HT-29 (cell line): ENCODE measurements at places on chromosomes 2 and 18.

- DNase-seq: no peak
Measured at GRCh38 chr2:232886176-232886575, 16.1 kb downstream of the SNORC start.

DNA sequence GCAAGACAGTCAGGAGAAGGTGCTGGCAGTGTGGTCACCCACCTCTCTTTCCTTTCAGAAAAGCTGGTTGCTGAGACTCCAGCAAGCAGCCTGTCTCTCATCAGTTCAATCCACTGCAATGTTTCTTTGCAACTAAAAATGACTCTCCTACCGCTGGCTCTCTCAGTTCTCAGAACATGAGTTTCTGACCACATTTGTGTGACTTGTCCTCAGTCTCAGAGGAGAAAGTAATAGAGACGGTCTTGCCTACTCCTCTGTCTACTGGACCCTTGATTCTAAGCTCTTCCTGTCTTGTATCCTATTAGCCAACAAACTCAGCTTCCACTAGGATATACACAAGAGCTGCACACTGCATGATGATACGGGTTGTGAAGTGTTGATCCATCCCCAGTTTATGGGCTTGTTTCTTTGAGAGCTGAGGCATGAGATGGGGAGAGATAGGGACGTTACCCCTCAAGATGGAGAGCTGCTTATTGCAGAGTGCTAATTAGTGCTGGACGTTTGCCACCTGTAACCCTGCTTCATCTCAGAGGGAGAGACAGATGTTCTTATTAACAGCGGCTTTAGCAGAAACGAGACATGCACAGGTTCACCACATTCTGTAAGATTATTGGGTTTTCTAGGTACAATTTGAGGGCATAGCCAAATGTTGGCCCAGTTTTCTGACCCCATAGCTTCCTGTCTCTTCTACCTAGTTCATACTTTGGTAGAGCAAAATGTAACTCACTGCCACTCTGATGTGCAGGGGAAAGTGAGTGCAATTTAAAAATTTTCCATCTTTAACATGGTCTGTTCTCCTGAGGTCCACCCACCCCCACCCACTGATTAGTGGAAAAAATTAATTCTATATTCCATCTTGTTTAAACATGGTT is 32.4 kb upstream of the YWHAQ start:
- DNase-seq: no peak

DNA sequence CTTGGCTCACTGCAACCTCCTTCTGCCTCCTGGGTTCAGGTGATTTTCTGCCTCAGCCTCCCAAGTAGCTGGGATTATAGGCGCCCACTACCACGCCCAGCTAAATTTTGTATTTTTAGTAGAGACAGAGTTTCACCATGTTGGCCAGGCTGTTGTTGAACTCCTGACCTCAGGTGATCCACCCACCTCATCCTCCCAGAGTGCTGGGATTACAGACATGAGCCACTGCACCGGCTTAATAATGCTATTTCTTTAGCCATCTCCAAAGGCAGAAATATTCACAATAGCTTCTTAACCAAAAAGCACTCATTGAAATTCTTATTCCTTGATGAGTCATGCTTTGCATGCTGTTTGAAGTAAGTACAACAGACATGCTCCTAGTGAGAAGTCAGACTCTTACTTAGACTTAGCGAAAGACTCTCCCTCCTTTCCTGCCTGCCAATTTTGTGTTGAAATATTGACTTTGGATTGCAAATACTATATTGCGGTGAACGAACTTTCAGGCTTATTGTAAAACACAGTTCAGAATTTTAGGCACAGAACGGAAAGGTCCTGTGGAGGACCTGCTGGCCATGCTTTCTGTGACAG is 4.4 kb downstream of the ACTR3 start:
- peak; percentile 33 for DNase-seq

GRCh38 chr2:37985333-37985732 is 60.2 kb downstream of the RMDN2 start:
- no peak for DNase-seq

- no peak for DNase-seq
Measured at GRCh38 chr18:54981076-54981475, 21.8 kb upstream of the CCDC68 start.

DNA sequence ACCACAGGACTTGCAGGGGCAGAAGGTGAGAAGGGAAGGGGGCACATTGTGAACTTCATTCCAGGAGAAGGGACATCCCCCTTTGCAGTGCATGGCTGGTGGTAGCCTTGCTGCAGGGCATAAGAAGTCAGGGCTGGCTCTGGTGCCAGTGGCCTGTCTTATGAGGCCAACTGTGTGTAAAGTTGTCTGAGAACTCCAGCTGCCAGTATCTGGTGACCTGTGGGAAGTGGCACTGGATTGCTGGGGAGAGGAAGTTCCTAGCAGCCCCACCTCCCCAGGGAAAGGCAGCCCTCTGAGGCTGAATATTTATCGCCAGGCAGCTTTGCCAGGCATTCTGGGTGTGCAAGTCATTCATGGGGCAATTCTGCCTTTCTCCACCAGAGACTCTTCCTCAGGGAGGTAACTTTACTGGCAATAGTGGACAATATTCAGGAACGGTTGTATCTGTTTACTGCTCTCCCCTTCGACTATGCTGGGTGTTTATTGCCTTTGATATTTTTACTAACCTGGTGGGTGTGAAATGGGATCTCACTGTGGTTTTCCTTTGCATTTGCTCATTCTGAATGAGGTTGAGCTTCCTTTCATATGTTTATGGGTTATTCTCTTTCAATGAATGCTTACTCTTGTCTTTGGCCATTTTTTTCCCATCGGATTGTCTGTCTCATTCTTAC is 12.3 kb downstream of the TRPM8 start:
- DNase-seq: peak; percentile 23

DNA sequence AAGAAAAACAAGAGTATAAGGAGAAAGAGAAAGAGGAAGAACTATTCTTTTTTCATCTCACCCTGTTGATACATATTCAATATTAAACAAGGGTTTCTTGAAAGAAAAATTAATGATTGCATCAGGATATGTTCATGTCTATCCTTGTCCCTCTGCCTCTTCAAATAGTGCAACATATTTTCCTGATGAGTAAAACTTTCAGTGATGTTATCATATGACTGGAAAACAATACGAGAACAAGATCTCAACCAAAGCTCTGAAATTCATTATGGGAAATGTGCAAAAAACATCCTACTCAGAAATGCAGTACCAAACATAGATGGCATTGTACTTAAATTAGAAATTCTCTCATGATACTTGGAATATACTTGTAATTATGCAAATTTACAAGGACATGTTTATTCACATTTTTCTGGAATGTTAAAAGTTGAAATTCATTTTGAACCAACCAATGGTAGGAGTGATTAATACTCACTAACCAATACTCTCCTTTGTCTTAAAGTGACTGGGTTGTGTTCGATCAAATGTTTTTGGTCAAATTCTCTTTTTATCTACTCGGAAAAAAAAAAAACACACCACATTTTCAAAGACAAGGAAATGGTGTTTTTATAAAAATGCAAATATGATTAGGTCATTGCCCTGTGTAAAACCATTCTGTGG is 148.9 kb upstream of the GULP1 start:
- DNase-seq: no peak

- DNase-seq: no peak
Measured at GRCh38 chr2:10028407-10028987, 14.9 kb upstream of the KLF11 start.

- no peak for DNase-seq
Measured at GRCh38 chr18:76233406-76233805, 261.6 kb downstream of the ZNF516 start.

GRCh38 chr18:6920099-6920955 is 190.8 kb downstream of the ARHGAP28 start:
- DNase-seq: peak; percentile 95

DNA sequence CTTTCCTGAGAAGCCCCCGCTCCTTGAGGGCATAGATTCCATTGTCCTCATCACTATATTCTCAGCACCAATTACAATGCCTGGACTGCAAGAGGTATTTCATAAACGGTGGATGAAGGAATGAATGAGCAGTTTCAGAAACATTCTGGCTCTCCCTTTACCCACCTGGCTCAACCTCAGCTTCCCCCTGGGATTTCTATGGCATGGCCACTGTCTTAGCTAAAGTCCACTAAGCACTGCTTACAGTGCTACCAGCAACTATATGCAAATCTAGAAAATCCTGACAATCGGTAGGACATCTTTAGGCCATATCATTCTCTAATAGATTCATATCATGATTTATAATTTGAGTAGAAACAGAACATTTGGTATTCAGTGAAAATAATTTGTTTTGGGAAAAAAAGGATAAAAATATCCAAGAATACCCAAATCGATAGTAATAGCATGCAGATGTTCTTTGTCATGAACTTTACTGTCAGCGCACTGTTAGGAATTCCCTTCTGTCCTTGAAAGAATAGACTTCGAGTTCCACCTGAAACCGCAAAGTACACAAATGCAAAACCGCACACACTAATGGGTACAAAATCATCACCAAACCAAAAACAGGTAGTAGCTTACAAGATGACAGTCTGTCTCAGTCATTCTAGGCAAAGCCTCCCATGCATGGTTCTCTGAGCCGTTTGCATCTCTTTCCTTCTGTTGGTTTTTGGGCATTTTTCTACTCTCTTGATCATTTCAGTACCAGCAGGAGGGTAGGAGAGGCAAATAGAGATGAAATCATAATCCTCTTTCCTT is 303.6 kb upstream of the ID2 start:
- no peak for DNase-seq

- DNase-seq: no peak
Measured at GRCh38 chr2:237300739-237301138, 113.2 kb downstream of the COL6A3 start.

DNA sequence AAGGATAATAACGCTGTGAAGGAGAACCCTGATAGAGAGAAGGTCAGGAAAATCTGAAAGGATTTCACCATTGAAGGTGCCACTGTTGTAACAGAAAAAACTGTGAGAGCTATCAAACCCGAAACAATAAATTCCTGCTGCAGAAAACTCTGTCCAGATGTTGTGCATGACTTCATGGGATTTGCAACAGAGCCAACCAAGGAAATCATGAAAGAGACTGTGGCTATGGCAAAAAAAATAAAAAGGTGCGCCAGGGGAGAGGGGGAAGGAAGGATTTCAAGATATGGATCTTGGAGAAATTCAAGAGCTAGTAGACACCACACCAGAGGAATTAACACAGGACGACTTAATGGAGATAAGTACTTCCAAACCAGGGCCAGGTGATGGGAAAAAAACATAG is 88.0 kb downstream of the LDLRAD4 start:
- DNase-seq: no peak

DNA sequence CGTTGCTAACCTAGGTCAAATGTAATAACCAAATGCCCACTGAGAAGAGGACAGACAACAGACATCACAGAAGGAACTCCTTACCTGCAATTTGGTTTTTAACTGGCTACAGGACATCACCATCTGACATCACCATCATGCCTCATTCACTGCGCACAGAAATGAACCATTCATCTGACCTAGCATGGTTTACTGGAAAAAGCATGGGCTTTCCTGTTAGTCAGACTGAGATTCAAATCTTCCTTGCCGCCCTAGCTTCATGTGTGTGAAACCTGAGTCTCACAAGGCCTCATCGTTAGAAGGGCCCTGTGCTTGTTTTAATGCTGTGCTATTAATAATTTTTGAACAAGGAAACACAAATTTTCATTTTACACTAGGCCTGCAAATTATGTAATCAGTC is 1.1 kb upstream of the HIBCH start:
- DNase-seq: no peak

DNA sequence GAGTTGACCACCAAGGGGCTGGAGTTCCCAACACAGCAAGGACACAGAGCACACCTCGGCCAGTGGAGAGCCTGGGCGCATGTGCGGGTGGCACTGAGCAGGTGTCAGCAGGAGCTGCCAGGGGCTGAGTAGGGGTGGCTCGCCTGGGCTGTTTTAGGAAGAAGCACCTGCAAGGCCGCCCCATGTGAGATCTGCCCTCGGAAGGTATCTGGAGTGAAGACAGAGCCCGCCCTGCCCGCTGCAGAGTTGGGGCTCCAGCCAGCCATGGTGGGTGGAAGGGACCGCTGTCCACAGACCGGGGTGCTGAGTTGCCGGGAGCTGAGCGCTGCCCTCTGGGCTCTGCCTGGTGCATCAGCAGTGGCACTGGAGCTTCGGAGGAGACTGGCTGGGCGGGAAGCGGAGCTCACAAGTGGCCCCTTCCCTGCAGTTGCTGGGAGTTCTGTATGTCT is 35.2 kb downstream of the MTERF4 start:
- no peak for DNase-seq
